Occipital lobe (tissue), 3 donors: ENCODE measurements at places on chromosomes 3 and 15.

GRCh38 chr3:133413161-133414020 is 13.5 kb downstream of the BFSP2 start:
- DNase-seq = peak; percentile 35

- no peak for DNase-seq
Measured at GRCh38 chr15:75186044-75186443, 15.6 kb upstream of the C15orf39 start.

DNA sequence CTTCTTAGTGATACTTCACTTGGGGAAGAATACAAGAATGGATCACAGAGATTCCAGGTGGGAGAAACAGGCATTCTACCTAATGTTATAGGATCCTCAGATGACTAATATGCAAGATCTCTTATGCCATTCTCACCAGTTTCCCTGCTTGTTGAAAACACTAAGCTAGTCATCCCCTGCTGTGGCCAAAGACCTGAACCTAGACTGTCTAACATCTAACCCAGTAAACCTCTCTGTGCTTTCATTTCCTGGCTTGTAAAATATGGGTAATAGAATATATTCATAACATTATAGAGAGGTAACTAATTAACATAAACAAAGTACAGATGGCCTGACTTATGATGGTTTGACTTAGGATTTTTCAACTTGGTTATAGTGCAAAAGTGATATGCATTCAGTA is 776.3 kb downstream of the TUSC7 start:
- DNase-seq = no peak

DNA sequence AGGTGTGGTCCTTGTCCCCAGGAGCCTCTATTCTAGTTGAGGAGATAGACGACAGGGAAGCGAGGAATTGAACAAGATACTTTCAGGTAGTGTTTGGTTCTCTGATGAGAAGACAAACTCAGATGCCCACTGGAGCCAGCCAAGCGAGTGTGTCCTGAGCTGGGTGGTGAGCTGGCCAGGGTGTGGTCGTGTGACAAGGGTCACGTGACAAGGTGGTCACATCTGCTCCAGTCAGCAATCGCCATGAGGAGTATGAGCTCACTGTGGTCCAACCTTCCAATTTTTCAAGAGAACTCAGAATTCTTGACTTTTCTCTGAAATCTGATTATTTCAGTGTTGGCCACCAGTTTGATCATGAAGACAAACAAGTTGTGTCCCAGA is 39.5 kb downstream of the SLC6A6 start:
- DNase-seq = no peak

- no peak for DNase-seq
Measured at GRCh38 chr15:31314380-31314779, 12.3 kb upstream of the KLF13 start.

- no peak for DNase-seq
Measured at GRCh38 chr3:38758557-38758956, 57.5 kb downstream of the SCN10A start.

DNA sequence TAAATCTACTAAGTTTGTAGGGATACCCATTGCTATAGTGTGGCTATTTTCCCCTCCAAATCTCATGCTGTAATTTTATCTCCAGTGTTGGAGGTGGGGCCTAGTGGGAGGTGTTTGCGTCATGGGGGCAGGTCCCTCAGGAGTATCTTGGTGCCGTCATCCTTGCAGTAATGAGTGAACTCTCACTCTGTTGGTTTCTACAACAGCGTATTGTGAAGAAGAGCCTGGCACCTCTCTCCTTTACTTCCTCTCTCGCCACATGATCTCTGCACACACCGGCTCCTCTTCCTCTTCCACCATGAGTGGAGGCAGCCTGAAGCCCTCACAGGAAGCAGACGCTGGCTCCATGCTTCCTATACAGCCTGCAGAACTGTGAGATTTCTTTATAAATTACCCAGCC is 34.0 kb upstream of the TRPM1 start:
- no peak for DNase-seq

- no peak for DNase-seq
Measured at GRCh38 chr3:148333091-148333490, 364.6 kb upstream of the AGTR1 start.

GRCh38 chr3:127824151-127824825 is 2.0 kb upstream of the MGLL start:
- no peak for DNase-seq

DNA sequence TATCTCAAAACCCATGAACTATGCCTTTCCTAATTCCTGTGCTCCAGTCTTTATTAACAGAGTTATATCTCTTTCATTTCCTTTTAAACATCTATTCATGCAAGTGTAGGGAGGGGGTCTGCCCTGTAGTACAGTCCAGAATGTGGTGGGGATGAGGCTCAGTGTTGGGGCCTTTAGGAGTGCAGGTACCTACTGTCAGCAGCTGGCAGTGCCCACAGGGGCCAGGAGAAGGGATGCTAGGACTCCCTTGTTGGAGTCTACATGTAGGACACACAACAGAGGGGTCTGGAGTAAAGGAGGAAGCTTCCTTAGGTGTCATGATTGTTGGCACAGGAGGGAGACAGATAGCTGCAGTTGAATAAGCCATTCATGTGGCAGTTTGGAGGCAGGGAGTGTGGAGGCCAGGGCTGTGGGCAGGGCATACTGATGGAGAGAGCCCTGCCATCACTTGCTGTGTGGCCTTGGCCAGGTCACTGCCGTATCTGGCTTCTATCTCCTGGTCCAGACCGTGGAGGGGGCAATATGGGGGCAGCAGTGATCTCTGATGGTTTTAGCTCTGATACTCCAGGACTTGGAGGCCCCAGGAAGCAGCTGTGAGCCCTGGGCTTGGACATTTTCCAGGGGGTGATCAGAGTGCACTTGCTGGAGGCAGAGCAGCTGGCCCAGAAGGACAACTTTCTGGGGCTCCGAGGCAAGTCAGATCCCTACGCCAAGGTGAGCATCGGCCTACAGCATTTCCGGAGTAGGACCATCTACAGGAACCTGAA is 29.5 kb downstream of the ESYT3 start:
- no peak for DNase-seq

GRCh38 chr3:126679831-126680666 is 24.0 kb upstream of the CHCHD6 start:
- DNase-seq = no peak

GRCh38 chr15:43118829-43119228 is 13.0 kb upstream of the UBR1 start:
- DNase-seq = no peak
